Activated CD4-positive, alpha-beta T cell treated with anti-CD3 and anti-CD28 coated beads, Interleukin-2, amount 50 U/mL, for 48 hours (primary cell): ENCODE measurements at places on chromosomes 1 and 21.

DNA sequence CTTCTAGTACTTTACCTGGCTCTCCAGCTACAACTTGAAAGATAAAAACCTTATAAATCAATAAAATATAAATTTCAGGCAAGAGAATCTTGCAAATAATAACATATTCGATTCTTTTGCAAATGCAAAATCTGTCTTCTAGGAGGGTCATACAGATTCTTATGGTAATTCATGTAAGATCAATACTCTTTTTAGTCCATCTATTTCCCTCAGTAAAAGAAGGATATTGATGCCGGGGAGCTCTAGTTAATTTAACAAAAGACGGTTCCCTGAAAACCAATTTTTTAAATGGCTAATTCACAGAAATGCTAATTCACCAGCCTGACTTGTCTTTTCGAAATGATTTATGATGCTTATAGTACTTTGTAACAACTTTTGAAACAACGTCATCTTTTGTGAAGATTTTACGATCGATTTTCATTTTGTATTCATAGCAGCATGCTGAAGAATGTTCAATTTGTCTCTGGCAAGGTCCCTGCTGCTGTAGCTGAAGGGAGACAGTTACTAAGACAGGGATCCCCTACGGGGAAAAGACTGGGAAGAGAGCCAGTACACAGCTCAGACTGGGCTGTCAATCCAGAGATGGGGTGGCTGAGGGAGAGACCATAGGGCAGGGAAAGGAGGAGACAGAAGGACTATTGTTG is 90.6 kb upstream of the SPAG17 start:
- no peak for DNase-seq

DNA sequence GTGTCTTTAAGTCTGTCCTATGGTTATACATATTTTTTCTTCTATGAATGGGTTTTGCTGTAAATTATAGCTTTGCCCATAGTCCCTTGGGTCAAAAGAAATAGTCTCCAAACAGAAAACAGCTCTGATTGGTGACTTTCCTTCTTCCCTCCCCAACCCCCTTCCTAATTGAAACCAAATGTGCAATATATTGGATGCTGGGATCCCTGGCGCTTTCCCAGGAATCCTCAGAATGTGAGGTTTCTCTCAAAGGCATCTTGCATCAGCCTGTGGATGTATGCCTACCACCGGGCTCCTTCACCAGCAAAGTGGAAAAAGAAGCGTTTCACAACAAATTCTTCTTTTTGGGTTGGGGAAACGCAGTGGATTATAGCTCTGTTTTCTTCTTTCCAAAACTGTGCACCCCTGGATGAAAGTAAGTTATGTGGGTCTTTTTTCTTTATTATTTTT is at the start of gene DDR2:
Gene DDR2 (plus strand): TSS at position 248 of the 450 bp plus-strand sequence. CDS start 86,600 bp downstream, outside the sequence.
- DNase-seq, result no peak

DNA sequence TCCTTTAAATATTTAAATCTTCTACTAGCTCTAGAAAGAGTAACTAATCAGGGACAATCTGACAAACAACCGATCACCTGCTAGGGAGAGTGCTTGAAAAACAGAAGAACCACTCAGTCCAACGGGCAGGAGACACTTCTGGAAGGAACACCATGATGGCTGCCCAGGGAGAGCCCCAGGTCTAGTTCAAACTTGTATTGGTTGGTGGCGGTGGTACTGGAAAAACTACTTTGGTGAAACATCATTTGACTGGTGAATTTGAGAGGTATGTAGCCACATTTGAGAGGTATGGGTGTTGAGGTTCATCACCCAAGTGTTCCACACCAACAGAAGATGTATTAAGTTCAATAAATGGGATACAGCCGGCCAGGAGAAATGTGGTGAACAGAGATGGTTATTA is 4.8 kb upstream of the WDR47 start:
- DNase-seq, result no peak

GRCh38 chr1:3717041-3717714 is 35.1 kb upstream of the CCDC27 start:
- DNase-seq, result no peak

DNA sequence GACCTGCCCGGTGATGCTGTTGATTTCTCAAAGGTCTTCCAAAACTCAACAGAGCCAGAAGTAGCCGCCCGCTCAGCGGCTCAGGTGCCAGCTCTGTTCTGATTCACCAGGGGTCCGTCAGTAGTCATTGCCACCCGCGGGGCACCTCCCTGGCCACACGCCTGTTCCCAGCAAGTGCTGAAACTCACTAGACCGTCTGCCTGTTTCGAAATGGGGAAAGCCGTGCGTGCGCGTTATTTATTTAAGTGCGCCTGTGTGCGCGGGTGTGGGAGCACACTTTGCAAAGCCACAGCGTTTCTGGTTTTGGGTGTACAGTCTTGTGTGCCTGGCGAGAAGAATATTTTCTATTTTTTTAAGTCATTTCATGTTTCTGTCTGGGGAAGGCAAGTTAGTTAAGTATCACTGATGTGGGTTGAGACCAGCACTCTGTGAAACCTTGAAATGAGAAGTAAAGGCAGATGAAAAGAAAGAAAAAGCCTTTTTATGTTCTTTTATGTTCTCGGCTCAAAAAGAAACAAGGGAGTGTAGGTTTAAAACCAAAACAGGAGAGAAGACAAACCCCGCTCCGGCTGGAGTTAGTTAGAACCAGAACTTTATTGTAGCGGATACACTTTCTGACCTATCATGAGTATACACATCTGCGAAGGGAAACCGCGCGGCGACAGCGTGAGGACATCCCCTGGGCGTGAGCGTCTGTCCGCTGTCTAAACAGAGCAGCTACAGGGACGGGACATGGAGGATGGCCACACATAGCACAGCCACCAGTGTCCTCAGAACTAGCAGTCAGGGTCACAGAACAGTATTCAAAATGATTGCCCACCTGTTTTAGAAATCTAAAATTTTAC is 77.1 kb downstream of the PIK3CD start:
- peak; percentile 84 for DNase-seq

- DNase-seq, result no peak
Observed at GRCh38 chr1:168893359-168893801, 164.4 kb upstream of the DPT start.
